Liver (tissue), 10 donors: ENCODE measurements at places on chromosomes 4 and X.

DNA sequence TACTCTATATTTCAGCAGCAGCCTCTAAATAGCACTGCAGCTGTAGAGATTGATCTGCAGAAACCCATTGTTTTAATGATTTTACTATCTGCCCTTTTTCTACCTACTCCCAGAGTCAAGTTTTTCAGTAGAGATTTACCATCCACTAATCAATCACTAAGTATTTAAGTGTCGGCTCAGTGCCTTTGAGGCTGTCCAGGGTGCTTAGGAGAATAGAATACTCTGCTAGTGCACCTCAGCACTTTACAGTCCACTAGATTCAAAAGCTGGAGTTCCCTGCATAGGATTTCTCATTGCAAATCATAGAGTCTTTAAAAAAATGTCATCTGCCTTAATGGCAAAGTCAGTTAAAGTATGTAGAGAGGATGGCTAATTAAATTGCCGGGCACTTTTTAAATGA, 29.6 kb upstream of the ANAPC4 start:
- DNase-seq: no peak

GRCh38 chr4:185711726-185712125, 100.3 kb downstream of the SORBS2 start:
- no peak for DNase-seq

DNA sequence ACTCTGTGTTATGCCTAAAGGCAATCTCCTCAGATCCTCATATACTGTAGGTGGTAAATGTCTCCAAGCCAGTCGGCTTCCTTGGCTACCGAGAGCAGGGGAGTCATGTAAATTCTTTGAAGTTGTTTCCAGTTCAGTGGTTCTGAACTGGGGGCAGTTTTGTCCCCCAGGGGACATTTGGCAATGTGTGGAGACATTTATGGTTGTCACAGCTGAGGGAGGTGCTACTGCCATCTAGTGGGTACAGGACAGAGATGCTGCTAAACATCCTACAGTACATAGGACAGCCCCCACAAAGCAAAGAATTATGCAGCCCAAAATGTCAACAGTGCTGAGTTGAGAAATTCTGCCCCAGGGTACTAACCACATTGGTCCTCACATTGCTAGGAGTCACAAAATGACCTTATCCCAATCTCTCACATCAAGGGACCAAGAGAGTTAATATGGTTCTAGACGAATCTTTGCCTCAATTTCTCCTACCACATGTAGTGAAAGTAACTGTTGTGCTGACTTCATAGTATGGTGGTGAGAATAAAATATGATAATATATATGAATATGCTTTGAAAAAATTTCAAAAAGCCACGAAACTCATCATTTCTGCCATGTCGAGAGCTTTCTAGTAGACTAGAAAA, 104.4 kb upstream of the ARHGAP24 start:
- no peak for DNase-seq

DNA sequence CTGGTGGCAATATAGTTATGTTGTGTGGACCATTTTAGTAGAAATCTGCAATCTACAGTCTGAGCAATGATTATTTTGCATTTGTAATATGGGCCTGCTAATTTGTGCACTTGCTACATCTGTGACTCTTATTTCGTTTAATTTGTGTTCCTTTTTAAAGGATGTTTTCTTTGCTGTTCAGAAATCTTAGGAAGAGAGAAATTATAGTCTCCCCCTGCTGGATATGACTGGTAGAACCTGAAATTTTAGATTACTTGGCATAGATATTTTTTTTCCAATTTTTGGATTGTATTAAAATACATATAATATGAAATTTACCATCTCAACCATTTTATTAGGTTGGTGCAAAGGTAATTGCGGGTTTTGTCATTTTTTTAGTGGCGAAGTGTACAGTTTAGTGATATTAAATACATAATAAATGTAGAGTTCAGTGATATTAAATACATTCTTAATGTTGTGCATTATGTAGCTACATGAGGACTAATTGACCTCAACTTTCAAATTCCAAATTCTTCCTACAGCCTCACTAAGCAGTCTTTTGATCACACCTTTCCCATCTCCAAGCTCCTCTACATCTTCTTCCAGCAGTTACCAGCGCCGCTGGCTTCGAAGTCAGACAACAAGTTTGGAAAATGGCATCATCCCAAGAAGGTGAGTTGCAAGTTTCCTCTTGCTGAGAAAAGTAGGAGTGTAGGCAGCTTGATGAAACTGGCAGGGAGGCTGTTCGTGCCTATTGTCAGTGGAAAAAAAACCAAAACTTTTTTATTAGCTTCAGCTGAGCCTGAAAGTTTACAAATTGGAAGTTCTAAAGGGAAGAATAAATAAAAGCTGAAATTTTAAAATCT, 82.2 kb downstream of the FNIP2 start:
- DNase-seq: no peak

GRCh38 chr4:29310252-29310651, 1409.9 kb upstream of the PCDH7 start:
- no peak for DNase-seq

- DNase-seq: no peak
Measured at GRCh38 chrX:111035256-111035655, 60.7 kb upstream of the PAK3 start.

- no peak for DNase-seq
Measured at GRCh38 chr4:40281099-40281498, 54.0 kb upstream of the CHRNA9 start.

DNA sequence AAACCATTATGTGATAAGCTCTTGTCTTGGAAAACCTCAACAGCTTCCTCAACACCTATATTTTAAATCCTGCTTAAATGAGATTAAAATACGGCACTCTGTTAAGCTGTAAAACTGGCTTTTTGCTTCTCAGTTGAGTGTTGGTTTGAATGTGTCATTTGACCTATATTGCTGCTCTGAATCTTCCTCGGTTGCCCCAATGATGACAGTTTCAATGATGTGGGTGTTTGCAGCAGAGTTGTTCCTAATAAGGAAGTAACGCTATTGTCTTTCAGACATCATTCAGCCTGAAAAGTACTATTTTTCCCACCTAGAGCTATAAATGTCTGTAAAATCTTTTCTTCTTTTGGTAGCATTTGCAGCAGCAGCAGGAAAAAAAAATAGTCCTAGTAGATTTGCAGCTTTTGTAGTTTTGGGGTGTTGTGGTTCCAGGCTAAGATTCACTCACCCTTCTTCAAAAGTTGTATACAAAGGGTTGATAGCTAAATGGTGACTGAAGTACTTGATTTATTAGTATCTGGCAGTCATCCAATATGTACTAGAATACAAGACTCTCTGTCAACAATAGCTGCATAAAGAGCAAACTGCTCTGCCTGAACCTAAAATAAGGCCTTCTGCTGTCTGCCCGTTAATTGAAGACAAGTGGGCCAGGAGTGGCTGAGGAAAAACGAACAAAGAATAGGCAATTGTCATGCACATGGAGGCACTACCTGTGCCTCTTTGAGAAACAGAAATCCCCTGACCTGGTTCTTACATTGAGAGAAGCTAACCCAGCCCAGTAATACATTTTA, 333.1 kb downstream of the IL1RAPL1 start:
- DNase-seq: no peak

DNA sequence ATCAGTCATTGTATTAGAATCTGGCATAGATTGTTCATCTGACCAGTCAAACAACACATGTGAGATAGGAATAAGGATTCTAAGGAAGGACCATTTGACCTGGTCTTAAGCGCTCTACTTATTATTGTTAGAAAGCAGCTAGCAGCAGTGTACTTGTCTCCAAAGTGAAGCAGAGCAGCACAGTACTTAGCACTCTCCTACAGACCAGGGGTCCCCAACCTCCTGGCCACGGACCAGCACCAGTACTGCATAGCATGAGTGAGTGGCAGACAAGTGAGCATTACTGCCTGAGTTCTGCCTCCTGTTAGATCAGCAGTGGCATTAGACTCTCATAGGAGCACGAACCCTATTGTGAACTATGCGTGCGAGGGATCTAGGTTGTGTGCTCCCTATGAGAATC, 135.9 kb upstream of the SPRY1 start:
- no peak for DNase-seq
